Neural cell (in vitro differentiated cells): ENCODE measurements at places on chromosomes 4 and X. TPM values are rescaled to one million over a fixed set of nuclear protein-coding genes. Genes with fewer than 3 reads are reported as not detected.

ZNF711 gene
- polyA plus RNA-seq, result 301 and 321 TPM in 2 replicates

UGT2A1 gene
- polyA plus RNA-seq, result not detected in 2 replicates

ARMCX6 gene
- 60.2 and 77.7 TPM in 2 replicates for polyA plus RNA-seq

NPY1R gene
- polyA plus RNA-seq, result 15.3 and 19.8 TPM in 2 replicates
